CD4-positive, CD25-positive, alpha-beta regulatory T cell (primary cell): ENCODE measurements at places on chromosomes 7 and 10. TPM values are rescaled to one million over a fixed set of nuclear protein-coding genes. Genes with fewer than 3 reads are reported as not detected.

DNA sequence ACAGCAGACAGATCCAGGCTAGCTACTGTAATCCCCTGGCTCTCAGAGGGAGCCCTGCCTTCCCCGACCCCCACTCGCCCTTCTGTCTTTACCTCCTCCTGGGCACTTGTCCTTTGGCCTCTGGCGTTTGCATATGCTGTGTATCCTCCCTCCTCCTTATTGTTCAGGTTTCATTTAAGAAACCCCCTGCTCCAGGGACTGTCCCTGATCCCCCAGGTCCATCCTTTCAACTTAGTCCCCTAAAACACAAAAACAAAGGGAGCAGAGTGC lies 25.7 kb downstream of the GRID1 start:
- H3K4me3 ChIP-seq = no peak overlapping the region
- no peaks in the 10 kb centered on the region for H3K27me3 ChIP-seq
- no peak for DNase-seq
- H3K36me3 ChIP-seq = no peaks in the 10 kb centered on the region
- no peak overlapping the region for H3K27ac ChIP-seq

DNA sequence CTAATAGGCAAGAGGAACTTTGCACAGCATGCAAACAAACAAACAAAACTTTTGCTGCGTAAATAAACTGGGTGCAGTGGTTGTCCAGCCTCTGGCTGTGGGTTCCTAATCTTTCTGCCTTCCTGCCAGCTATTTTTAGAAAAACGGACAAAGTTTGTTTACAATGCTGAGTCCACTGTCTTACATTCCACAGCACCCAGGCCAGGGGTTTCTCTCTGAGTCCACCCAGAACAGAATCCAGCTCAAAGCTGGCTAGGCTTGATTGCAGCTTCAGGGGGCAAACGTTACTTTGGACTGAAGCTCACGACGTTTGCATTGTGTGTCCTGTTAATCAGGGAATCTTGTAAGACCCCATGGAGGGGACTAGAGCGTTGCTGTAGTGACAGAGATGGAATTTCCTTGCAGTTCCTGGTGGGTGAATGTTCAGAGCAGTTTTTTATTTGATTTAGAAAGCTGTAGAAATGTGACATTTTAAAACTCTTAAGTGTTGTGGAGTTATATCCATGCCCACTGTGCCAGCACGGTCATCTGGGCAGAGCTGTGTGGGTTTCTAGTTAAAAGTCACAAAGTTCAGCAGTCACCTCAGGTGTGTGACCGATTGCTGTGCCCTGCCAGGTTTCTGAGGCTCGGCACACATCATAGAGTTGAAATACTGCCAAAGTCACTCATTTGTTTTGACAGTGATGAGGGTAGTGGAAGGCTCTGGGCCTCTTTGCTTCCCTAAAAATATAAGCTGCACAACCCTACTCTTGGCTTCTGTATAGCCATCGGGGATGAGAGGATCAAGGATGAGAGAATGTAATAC lies 247.0 kb downstream of the STK31 start:
- H3K4me1 ChIP-seq = no peaks in the 10 kb centered on the region
- no peak overlapping the region for H3K4me3 ChIP-seq
- no peak overlapping the region for H3K27ac ChIP-seq
- no peak for DNase-seq

- H3K36me3 ChIP-seq = no peaks in the 10 kb centered on the region
- no peak overlapping the region for H3K4me3 ChIP-seq
- H3K27me3 ChIP-seq = no peaks in the 10 kb centered on the region
- no peaks in the 10 kb centered on the region for H3K4me1 ChIP-seq
- H3K27ac ChIP-seq = no peak overlapping the region
These were observed 26.4 kb downstream of the BBS9 start for GRCh38 chr7:33155811-33156210.

CXCL12 gene
- not detected for polyA plus RNA-seq

SEMA4G gene
- not detected for polyA plus RNA-seq

OR9A2 gene
- not detected for polyA plus RNA-seq

TRPV5 gene
- not detected for polyA plus RNA-seq
